Activated T-cell treated with anti-CD3 and anti-CD28 coated beads for 4 hours (primary cell): ENCODE measurements at places on chromosomes 11 and 22.

DNA sequence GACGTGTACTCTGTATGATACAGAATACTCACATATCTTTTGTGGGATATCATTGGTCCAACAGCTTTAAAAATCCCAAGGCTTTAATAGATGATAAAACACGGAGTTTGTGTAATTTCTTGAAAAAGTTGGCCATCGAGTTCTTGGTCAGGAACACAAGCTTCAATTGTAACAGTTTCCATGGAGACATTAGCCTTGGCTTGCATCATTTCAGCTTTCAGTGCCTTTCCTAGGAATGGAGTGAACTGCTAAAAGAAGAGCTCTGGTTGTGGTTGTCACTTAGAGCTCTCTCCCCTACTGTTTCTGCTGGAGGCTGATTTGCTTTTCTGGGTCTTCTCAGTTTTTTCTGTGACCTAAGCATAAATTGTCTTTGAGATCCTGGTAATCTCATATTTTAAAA is 14.2 kb downstream of the BMAL1 start:
- DNase-seq = no peak

GRCh38 chr11:94550513-94550912 is 6.8 kb downstream of the FUT4 start:
- DNase-seq = no peak

GRCh38 chr11:33860926-33861325 is 30.9 kb downstream of the LMO2 start:
- no peak for DNase-seq

GRCh38 chr11:2651054-2651617 is 48.7 kb downstream of the KCNQ1OT1 start:
- DNase-seq = no peak

DNA sequence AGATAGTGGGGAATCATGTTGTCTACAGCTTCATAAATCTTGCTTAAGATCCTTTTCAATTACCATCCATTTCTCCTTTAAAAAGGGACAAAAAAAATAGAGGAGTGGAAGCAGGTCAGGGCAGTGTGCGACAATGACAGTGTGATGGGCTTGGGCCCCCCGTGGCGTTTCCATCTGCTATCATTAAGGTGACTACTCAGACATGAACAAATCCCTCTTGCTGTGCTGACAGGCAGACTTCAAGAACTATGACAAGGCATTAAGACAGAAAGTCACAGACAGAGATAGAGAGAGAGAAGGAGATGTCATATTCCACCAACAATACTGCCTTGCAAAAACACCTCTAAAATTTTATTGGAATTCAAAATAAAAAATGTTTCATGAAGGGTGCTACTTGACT is 263.2 kb downstream of the DCDC1 start:
- DNase-seq = no peak
